Pulmonary artery endothelial cell (primary cell): ENCODE measurements at places on chromosomes 5 and 9. TPM values are rescaled to one million over a fixed set of nuclear protein-coding genes. Genes with fewer than 3 reads are reported as not detected.

Gene OR1N2
- total RNA-seq = not detected in 2 replicates

DNA sequence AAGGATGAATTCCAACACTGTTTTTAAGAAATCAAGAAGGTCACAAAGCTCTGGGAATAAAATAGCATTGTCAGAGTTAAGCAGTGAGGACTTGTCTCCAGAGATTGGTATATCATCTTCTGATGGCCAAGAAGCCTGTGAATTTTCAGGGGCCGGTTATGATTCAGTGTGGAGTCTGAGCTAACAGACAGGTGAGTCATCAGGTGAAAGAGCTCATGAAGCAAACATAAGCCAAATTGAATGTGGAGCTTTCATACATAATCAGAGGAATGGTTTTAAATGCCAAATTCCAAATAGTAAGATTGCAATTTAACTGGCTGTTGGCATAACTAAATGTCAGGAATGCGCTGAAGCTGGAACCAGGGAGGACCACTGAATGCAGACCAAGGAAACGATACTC is 494.2 kb downstream of the MTRR start:
- DNase-seq = no peak

Gene ARHGEF39
- total RNA-seq = 0.86 and 2.0 TPM in 2 replicates

- no peak for DNase-seq
Measured at GRCh38 chr5:181265092-181265671, 4.2 kb upstream of the TRIM52 start.

Gene SRA1
- 19.7 and 28.1 TPM in 2 replicates for total RNA-seq

DNA sequence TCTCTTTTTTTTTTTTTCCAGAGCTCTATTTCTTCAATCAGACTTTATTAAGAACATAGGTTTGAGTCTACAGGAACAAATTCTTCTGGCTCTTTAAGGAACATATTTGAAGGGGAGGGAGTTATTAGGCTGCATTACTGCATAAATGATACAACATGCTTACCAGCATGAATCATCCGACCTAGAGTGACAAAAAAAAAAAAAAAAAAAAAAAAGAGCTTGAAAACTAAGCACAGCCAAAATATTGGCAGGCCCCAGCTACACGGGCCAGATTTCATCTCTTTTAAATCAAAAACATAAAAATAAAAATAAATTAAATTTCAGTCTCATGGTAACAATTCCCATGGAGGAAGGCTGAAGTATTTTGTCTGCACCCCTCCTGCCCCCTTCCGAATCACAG is 26.3 kb downstream of the MSX2 start:
- no peak for DNase-seq

- no peak for DNase-seq
Measured at GRCh38 chr9:20028192-20028848, 239.5 kb upstream of the SLC24A2 start.

GRCh38 chr5:144385597-144385996 is 214.9 kb downstream of the KCTD16 start:
- DNase-seq = no peak

Gene NFX1
- 12.2 and 13.0 TPM in 2 replicates for total RNA-seq

- DNase-seq = peak; percentile 94
Measured at GRCh38 chr5:176994460-176995121, 12.0 kb downstream of the UIMC1 start.

DNA sequence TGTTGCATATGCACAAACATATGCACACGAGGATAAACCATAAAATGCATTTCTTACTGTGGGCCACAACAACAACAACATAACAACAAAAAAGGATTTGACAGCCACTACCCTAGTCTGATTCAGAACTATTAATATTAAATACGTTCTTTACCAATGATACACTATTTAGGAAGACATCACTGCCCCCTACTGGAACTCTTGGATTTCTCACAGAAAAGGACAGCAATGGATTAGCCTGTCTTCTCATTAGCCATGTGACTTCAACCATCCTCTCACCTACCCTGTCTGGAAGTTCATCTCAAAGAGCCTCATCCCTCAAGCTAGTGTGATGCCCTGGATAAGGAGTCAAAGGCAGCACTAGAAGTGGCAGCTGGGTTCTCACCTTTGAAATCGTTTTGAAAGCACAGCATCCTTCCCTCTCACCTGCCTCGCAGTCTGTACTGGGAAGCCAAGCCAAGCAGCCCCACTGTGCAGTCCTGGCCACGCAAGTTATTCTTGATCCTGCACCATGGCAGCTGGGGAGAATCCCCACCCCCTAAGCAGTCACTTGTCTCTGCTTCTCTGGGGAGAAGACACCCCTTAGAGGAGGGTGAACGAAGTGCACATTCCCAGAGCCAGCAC is 64.6 kb downstream of the SH3TC2 start:
- DNase-seq = peak; percentile 39

GRCh38 chr9:35845824-35846771 is 17.1 kb downstream of the TMEM8B start:
- DNase-seq = no peak

DNA sequence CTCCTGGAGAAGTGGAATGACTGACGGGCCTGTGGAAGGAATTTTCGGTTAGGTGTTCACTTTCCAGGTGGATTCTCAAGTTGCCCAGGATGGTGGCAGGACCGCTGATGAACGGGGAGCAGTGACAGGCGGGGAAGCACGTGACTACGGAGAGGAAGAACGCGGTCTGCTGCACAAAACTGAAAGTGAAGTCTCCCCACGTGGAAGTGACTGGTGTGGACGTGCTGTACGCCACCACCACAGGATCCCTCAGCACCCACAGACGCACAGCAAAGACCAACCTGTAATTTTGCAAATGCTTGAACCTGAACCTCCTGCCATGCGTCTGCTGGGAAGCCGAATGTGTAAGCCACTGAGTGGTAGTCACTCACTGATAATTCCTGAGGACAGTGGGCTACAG is 51.4 kb downstream of the RNF130 start:
- DNase-seq = no peak

- no peak for DNase-seq
Measured at GRCh38 chr9:136437839-136438547, 1.7 kb downstream of the INPP5E start.

GRCh38 chr9:131667576-131667975 is 72.3 kb downstream of the RAPGEF1 start:
- DNase-seq = no peak

Gene MARCOL
- total RNA-seq = not detected in 2 replicates

Gene SEMA5A
- 0.04 and 0.40 TPM in 2 replicates for total RNA-seq

- no peak for DNase-seq
Measured at GRCh38 chr5:147487031-147487750, 22.7 kb downstream of the DPYSL3 start.

GRCh38 chr9:23746317-23746716 is 79.7 kb downstream of the ELAVL2 start:
- no peak for DNase-seq

Gene GHR
- total RNA-seq = 0.67 and 1.1 TPM in 2 replicates

Gene MAML1
- total RNA-seq = 7.3 and 8.0 TPM in 2 replicates

GRCh38 chr5:169804861-169805260 is 167.8 kb downstream of the DOCK2 start:
- no peak for DNase-seq

DNA sequence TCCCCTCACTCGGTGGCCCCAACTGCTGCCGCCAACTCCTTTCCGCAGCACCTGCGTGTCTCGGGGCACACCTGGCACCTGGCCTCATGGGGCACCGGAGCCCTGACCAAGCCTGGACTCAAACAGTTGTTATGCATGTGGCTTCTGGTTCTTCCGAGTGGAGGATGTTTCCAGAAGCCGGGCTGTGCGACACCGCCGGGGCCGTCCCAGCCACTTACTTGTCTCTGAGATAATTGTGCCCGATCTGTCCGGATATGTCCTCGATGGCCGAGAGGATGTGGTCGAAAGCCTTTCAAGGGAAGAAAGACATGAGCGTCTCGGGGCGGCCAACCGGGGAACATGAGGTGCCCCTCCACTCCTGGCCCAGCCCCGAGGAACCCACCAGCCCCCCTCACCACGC is 38.4 kb downstream of the EXOC3 start:
- no peak for DNase-seq

DNA sequence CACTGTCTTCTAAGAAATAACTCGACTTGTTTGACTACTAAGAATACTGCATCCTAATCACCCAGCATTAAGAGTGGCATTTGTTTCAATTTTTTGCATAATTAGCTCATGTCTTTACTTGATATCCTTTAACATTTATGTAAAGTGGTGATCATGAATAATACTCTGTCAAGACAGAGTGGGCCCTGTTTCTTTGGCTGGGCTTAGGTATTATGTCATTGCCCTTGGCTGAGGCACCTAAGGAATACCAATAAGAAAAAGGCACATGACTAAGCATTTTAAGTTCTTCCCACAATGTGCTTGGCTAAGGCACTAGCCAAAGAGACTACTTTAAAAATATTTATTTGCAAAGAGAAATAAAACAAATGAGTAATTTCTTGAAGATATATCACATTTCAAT is 308.1 kb downstream of the CTNND2 start:
- DNase-seq = no peak

DNA sequence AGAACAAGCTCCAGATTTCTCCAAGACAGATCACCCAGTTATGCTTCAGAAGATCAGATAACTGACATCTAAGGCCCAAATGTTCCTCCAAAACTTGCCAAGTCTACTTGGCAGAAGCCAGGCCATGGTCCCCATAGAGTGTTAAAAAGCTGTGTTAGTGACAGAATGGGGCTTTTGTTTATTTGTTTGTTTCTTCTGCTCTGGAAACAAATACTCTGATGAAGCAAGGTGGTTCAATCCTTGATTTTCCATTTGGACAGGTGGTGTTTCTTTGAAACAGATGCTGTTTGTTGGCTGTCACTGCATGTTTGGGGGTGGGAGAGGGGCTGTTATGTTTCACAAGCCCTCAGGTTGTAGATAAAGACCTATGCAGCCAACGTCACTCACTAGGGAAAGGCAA is 264.0 kb downstream of the FAM114A2 start:
- DNase-seq = no peak

Gene HTR1A
- not detected in 2 replicates for total RNA-seq

Gene PLPP7
- 1.5 and 3.6 TPM in 2 replicates for total RNA-seq

- no peak for DNase-seq
Measured at GRCh38 chr9:116686135-116686534, 970 bp upstream of the TRIM32 start.

Gene GABRP
- total RNA-seq = 0.04 and 0.33 TPM in 2 replicates

Gene AFAP1L1
- 108 and 150 TPM in 2 replicates for total RNA-seq

GRCh38 chr9:34686732-34687131 is 4.3 kb downstream of the CCL19 start:
- DNase-seq = no peak

- DNase-seq = no peak
Measured at GRCh38 chr5:159031513-159031912, 68.2 kb downstream of the EBF1 start.

DNA sequence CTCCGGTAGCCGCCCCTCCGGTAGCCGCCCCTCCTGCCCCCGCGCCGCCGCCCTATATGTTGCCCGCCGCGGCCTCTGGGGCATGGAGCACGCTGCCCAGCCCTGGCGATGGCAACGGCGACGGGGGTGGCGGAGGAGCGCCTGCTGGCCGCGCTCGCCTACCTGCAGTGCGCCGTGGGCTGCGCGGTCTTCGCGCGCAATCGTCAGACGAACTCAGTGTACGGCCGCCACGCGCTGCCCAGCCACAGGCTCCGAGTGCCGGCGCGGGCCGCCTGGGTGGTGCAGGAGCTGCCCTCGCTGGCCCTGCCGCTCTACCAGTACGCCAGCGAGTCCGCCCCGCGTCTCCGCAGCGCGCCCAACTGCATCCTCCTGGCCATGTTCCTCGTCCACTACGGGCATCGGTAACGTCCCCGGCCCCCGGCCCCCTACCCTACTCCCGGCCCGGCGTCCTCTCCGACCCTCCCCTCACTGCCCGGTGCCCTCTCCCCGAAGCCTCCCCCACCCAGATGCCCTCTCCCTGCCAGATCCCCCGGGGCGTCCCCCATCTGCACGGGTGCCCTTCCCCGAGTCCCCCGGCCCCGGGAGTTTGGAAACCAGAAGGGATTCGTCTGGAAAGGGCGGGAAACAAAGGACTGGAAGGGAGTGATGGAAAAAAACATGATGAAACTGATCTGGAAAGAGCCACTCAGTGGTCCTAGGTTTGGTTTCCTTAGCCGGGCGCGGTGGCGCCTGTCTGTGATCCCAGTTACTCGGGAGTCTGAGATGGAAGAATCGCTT is 417 bp downstream of the SRD5A1 start:
- no peak for DNase-seq

Gene STKLD1
- total RNA-seq = 0.46 and 0.81 TPM in 2 replicates

- DNase-seq = no peak
Measured at GRCh38 chr9:116174347-116174746, 20.8 kb downstream of the PAPPA start.

- no peak for DNase-seq
Measured at GRCh38 chr9:137744632-137745183, 125.9 kb downstream of the EHMT1 start.

Gene FAM170A
- not detected in 2 replicates for total RNA-seq

DNA sequence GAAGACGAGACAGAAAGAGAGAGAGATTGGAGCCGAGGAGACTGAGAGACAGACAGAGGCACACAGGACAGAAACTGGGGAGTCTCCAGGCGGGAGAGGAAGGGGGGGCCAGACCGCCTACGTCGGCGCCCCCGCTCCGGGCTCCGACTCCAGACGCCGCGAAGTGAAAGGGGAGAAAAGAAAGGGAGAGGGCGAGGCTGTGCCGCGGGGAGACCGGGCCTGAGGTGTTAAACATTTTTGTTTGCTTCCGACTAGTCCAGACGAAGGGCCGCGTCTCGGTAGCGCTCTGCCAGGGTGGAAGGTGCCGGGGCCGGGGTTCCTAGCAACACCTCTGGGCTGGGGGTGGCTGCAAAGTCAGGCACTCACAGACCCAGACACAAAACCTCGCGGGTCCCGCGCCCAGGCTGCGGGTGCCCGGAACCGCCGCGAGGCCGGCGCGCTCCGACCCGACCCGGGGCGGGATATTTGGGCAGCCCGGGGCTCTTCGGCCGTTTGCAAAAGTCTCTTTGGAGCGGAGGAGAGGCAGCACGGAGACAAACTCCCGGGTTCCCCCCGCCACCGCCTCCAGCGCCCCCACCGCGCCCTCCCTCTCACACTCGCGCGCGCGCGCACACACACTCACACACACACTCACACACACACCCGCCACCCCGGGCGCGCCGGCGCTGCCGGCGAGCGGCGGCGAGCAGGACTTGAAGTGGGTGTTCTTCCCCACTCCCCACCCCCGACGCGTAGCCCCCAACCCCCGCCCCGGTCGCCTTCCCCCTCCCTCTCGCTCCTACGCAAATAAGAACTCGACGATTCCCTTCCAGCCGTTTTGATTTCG is 626 bp upstream of the FST start:
- no peak for DNase-seq

Gene PCDHGA2
- 0.79 and 0.92 TPM in 2 replicates for total RNA-seq

- DNase-seq = no peak
Measured at GRCh38 chr5:115450741-115451140, 93.8 kb downstream of the FEM1C start.
